MM.1S (cell line): ENCODE measurements at places on chromosomes 11 and 22.

DNA sequence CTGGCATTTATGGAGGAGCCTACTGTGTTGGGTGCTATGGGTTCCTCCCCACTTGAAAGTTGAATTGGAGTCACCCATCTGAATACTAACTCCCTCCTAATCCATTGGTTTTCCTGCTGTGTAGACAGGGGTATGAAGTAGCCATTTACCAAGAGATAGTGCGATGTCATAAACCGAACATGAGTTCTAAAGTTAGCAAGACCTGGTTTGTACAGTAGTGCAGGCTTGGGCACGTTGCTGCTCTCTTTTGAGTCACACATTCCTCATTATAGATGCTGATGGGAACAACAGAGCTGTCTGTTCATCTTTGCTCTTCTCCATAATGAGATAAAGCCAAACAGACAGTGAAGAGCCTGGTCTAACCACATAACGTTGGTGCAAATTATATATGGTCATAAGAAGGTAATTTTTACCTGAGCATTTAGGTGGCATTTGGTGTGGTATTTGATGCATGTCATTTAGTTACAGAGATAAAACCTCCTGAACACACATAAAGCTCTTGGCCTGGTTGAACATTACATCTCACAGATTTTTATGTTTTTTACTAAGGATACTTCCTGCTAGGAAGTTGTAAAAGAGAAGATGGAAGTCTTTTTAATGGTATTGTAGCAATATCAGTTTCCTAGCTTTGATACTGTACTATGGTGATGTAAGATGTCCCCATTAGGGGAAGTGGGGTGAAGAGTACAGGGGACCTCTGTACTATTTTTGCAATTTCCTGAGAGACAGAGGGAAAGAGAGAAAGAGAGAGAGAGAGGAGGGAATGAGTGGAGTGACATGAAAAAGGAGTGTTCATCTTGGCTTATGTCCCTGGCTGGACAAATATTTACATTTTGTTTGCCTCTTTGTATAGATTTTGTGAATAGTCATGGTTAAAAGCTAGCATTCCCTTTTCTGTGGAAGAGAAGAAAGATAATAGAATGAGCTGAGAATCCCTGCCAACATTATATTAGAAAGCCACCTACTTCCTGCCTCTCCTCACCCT is 27.9 kb downstream of the GRAP2 start:
- no peak for DNase-seq

DNA sequence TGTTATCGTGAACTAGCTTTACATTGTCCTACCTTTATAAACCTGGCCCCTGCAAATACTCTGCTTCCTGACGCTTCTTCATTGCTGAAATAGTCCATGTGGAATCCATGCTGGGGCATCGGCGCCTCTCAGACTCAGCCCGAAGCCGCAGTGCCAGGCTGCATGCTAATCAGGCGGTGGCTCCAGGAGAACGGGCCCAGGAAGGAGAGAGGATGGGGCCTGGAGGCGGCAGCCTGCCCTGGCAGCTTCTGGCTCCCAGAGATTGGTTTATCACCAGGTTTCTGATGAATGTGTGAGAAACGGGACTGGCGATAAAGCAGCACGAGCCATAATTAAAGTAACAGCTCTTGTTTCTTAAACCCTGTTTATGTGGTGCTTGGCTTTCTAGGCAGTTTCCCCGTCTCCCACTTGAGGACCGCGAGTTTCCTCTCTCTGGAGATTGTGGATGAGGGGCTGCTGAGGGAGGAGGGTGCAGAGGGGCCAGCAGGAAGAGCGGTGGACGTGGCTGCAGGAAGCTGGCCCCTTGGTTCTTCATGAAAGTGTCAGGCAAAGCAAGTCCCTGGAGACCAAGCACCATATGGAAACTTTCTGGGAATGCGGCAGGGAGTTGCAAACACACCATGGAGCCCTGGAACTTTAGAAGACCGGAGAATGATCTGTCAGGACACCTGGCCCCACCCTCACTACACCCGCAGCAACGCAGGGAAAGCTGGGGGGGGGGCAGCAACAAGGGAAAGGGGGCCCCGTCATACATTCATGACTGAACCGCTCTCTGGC is 93.4 kb downstream of the NTM start:
- no peak for DNase-seq

- peak; percentile 79 for DNase-seq
Observed at GRCh38 chr11:117817368-117818040, 7.0 kb downstream of the FXYD2 start.

DNA sequence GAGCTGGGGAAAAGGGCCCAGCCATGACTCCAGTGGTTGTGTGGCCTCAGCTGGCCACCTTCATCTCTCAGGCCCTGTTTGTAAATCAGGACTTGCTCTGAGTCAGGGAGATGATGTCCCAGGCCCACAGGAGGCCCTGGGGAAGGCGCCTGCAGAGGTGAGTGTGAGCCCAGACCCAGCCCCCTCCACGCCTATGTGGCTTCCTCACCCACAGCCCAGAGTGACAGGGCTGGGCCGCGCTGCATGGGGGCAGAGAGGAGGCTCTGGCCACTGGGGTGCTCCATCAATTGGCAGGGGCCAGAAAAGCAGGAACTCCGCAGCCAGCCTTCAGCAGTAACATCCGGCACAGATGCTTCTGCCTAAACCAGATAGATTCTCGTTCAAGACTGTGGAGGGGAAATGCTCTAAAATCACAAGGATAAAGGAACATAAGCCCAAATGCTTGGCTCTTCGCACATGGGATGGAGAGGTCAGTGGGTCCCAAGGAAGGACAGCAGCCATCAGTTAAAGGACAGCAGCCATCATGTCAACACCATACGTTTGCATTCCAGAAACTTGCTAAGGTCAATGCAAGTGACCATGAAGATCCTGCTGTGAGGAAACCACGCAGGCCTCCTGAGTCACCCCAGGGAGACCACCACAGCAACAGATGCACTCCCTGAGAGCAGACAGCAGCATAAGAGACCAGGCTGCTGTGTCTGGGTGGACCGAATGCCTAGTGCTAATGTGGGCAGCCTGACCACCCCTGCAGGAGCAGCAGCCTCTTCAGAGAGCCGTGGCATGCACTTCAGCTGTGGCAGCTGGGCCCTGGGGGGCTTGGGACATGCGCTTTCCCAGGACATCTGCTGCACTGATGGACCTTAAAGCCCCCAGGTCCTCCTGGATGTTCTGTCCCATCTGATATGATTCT is 28.3 kb downstream of the OSBPL5 start:
- DNase-seq = no peak

DNA sequence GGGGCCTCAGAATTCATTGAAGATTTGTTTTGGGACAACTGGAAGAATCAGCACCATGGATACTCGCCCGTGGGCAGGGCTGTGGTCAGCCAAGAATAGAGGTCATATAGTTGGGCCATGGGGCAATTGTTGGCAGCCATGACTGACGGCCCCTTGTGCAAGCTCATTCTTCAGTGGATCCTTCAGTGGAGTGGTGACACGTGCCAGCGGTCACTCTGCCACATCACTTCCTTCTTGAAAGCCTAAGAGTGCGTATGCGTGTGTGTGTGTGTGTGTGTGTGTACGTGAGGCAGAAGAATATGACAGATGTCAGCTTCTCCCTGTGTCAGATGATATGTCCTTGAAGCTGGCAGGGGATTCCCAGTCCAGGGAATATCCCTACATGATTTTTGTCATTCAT is 1.8 kb upstream of the IL18BP start:
- DNase-seq = no peak

DNA sequence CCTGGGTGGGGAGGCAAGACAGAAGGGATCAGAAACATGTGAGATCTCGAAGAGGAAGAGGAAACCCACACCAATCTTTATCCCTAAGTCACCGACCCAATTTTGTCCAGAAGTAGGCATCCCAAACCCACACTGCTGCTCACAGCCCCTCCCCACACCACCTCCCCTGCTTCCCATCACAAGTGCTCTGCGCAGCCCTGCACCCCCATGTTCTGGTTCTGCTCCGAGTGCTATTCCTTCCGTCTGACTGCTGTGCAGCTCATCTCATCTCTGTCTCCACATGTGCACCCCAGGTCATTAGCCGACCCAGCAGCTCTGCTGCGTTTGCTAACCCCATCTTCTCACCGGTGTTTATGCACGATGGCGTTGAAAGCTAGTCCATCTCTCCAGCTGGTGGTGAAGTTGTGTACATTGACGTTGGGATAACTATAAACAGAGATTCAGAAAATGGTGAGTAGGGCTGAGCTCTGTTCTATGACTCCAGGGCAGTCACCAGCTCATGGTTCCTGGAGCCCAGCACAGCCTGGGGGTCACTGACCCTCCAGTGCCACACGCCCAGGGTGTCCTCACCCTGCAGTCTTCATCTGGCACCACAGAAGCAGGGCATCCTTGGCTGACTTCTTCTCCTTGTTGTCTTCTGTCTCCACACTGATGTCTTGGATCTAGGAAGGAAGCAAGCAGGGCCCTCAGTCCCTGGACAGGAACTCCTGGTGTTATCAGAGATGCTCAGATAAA is 15.1 kb downstream of the SPTBN2 start:
- no peak for DNase-seq

DNA sequence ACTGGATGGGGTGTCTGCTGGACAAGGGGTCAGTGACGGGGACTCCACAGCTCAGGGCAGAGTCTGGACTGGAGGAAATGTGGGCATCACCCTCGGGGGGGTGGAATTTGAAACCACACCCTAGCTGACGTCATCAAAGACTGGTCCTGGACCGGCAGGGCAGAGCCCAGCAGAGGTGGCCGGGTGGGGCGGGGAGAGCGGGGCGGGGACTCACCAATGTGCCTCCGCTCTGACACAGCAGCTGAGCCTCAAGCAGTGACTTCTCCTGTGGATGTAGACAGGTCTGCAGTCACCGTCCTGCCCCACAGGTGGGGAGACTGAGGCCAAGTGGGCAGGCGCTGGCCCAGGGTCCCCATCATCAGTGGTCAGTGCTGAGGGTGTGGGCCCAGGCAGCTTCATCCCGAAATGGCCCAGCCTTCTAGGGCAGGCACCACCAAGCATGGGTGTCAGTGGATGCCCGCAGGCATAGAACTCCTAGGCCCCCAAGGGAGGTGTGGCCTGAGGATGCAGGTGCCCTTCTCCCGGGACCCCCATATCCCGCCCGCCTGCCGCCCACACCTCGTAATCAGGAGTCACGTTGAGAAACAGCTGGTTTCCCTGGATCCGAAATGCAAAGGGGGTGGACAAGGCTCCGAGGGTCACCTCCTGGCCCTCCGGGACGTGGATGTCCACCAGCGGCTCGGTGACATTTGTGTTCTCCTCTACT is 603 bp downstream of the CDHR5 start:
- no peak for DNase-seq
